Hepatic stellate cell (primary cell): ENCODE measurements at places on chromosomes 4 and X.

DNA sequence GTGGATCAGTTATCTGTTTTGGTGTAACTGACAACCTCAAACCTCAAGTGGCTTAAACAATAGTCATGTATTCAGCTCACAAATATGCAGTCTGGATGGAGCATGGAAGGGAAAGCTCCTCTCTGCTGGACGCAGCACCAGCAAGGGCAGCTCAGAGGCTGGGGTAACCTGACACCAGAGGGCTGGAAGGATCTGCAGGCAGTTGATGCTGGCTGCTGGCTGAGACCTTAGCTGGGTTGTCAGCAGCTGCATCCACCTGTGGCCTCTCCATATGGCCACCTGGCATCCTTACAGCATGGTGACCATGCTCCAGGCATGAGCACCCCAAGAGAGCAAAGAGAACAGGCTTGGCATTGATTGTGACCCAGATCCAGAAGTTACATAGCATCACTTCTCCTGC is 46.7 kb downstream of the ENPP6 start:
- DNase-seq, result no peak

DNA sequence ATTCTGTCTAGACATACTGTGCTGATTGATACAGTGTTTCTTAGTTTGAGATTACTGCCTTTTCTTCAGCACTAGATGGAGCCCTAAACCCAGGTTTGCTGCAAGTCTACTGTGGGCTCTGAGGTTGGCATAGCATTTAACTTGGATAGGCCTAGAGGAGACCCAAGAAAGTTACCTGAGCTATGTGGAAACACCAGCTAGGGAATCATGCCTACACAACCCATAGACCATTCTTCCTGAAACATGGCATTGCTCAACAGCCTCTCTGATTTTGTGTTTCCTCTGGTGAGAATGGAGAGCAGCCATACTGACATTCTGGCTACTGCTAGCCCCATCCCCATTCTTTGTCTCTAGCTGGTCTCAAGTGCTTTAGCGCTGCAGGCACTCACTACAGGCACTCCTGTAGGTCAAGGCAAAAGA is 287.7 kb upstream of the PCDH18 start:
- peak; percentile 8 for DNase-seq

GRCh38 chrX:39840581-39841093 is 257.1 kb downstream of the BCOR start:
- DNase-seq, result no peak

DNA sequence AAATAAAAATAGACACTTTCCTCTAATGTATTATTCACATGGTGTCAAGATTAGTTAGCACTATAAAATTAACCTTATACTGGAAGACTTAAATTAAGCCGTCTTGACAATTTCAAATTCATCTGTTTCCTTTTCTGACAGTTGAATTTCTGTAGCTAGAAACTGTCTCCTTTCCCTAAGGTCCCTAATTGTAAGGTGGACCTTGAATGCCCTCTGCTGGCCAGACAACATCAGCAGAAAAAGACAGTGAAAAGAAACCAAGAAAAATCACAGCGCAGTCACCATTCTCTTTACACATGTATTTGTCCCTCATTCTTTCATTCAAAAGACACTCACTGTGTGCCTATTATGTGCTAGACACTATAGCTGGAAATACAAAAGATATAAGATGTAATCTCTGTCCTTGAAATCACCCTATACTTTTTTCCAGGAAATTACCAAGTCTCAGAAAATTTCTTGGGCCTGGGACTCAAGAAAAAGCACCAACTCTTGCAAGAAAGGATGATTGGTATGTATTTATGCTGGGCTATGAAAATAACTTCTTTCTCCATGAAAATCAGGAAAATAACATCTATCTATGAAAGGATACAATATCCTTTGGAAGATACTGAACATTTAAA is 32.7 kb upstream of the AMBN start:
- peak; percentile 46 for DNase-seq

- DNase-seq, result no peak
Measured at GRCh38 chr4:159070742-159071141, 32.1 kb upstream of the RAPGEF2 start.

DNA sequence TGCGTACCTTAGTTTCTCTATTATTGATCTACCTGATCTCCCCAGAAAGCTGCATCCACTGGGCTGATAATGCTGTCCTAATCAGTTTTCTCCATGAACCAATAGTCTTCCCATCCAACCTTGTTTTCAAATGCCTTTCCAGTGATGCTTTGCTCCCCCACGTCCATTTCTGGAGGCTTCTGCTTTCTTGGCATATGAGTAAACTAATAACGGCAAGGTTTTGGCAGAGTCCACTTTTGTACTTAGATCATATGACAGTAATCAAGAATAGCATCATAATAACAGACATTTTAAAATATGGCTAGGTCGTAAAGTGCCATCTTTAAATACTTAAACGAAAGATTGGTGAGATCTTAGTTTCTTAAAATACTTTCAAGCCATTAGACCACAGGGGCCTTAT is 38.4 kb upstream of the FAM9B start:
- no peak for DNase-seq
